CD4-positive, alpha-beta T cell treated with Interleukin-17A for 4 hours (primary cell): ENCODE measurements at places on chromosomes 12 and 14.

GRCh38 chr14:104802394-104803184, 1.7 kb downstream of the ZBTB42 start:
- DNase-seq: no peak

DNA sequence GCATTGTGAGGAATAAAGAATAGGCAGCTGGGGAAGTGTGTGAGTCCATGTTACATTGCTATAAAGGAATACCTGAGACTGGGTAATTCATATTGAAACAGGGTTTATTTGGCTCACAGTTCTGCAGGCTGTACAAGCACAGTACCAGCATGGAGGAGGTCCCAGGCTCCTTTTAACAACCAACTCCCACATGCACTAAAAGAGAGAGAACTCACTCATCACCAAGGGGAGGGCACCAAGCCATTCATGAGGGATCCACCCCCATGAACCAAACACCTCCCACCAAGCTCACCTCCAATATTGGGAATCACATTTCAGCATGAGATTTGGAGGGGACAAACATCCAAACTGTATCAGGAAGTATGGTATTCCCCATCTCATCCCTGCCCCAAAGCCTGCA, 11.9 kb upstream of the DHRS4 start:
- DNase-seq: no peak

GRCh38 chr12:43653917-43654316, 101.9 kb upstream of the ADAMTS20 start:
- no peak for DNase-seq

- DNase-seq: no peak
Observed at GRCh38 chr12:2886768-2887450, 3.8 kb upstream of the TULP3 start.

- DNase-seq: no peak
Observed at GRCh38 chr12:115002434-115002833, 318.5 kb upstream of the TBX3 start.

- no peak for DNase-seq
Observed at GRCh38 chr12:26100666-26101349, 24.0 kb downstream of the BHLHE41 start.

DNA sequence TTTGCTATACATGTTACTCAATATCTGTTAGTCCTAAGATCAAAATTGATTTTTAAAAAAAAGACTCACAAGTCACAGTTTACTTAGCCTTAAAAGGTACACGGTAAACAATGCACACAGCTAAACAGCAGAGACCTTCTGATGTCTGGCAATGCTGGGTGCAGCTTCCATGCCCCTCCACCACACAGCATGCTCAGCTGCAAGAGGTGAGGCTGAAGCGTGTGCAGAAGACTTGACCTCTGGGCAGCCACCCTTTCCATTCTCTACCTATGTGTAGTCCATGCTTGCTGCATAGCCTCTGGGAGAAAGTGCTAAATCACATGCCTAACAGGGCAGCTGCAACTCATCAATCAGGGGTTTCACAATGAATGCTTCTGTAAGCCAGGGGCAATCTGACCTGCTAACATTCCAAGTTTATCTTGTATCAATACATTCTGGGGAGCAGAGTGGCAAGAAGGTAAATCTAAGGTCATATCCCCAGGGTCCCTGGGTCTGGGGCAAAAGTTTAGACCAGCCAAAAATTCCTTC, 44.5 kb upstream of the AMN1 start:
- no peak for DNase-seq

- DNase-seq: no peak
Observed at GRCh38 chr14:105937253-105938054, 411.1 kb downstream of the TMEM121 start.

DNA sequence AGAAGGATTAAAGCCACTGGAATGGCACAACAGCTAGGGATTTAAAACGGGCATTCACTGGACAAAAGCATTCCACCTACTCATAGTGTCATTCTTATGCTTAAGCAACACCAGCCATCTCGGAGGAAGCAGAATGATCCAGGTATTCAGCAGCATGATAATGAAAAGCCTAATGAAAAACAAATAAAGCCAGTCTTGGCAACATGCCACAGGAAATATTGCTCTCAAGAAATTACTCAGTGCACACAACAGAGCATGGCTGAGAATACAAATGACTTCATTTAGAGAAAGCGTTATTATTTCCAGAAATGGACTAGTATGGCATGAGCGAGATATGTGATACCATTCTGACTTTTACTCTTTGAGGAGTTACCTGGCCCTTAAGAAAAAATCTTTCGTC, 442.2 kb downstream of the APAF1 start:
- DNase-seq: no peak

DNA sequence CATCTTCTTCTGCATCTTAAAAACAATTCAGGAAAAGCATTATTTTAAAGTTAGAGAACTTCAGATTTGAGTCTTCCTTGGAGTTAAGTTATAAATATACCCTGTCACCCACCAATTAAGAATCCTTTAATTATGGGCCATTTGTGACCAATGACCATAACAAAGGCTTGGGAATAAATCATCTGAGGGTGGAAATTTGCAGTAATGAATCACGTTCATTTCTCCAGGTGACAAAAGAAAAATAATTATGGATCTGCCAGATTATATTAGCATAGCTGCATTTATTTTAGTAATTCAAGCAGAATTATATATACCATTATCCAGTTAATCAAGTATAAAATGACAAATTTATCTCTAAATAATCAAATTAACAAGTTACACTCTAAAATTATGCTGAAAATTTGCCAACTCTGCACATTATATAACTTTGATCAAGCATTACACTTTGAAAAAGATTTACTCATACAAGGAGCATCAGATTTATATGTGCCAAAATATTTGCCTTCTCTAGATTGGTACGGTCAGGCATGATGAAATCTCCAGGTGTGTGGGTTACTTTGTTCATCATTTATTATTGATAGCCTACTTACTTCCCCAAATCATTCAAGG, at the start of gene OR4K14:
Gene OR4K14 (minus strand): TSS at position 51 of the 609 bp plus-strand sequence. CDS start 4,114 bp downstream, outside the sequence.
- DNase-seq: no peak

- DNase-seq: no peak
Observed at GRCh38 chr12:3458041-3458440, 33.0 kb upstream of the PRMT8 start.

- DNase-seq: no peak
Observed at GRCh38 chr12:54338698-54339296, 13.9 kb downstream of the COPZ1 start.

GRCh38 chr12:68825569-68826217, 17.7 kb downstream of the MDM2 start:
- no peak for DNase-seq
